ENCODE measurements at places on chromosomes 5 and 9. TPM values are rescaled to one million over a fixed set of nuclear protein-coding genes. Genes with fewer than 3 reads are reported as not detected.

Gene TAF11L11
- total RNA-seq: not detected

Gene ADGRD2
- total RNA-seq: not detected

Gene PCDHB10
- total RNA-seq: not detected

Gene FOXD4L5
- total RNA-seq: 0.10 TPM

Gene WHRN
- 4.6 TPM for total RNA-seq

Gene ERAP2
- total RNA-seq: 47.1 TPM

Gene PCDHGA8
- not detected for total RNA-seq

GRCh38 chr5:23260621-23261020, 246.8 kb upstream of the PRDM9 start:
- no peak for DNase-seq

GRCh38 chr5:120151825-120152224, 312.3 kb upstream of the PRR16 start:
- no peak for DNase-seq

DNA sequence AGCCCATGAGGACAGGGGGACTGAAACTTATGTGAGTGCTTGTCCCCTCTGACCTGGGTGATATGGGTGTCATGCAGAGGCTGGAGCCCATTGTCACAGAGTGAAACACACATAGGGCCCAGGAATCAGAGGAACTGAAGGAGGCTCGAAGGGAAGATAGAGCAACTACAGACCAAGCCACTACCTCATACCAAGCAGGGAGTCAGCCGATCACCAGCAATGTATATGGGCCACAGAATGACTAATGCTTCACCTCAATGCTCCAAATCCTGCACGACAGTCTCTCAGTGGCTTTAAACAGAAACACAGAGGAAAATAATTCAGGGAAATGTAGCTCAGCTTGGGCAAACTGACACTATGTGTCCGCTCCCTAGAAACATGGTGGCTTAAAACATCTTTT, 8.9 kb upstream of the FBXW11 start:
- no peak for DNase-seq

- no peak for DNase-seq
Measured at GRCh38 chr5:133470841-133471240, 141.5 kb downstream of the FSTL4 start.

DNA sequence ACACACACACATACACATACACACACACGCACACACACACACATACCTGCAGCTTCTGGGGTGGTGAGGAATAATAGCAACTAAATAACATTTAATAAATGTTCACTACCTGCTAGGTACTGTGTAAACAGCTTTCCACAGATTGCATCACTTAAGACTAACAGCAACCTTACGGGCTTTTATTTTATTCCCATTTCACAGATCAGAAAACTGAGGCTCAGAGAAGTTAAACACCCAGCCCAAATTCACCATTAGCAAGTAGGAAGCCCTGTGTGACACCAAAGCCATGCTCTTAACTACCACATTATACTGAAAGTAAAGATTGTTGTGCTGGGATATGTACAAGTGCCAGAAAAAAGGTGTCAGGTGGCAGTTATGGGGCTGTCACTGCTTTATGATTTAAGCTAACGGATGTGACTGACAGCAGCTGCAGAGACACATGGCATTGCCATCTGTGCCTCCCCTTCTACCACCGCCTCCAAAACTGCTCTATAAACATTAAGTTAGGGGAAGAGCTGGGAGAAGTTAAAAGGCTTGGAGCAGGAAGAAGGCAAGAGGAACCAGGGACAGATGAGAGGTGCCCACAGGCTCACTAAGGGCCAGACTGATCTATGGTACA, 13.6 kb downstream of the MTMR12 start:
- no peak for DNase-seq

- no peak for DNase-seq
Measured at GRCh38 chr9:1198085-1198484, 147.9 kb downstream of the DMRT2 start.

GRCh38 chr5:1463326-1464095, 18.3 kb upstream of the SLC6A3 start:
- DNase-seq: no peak

DNA sequence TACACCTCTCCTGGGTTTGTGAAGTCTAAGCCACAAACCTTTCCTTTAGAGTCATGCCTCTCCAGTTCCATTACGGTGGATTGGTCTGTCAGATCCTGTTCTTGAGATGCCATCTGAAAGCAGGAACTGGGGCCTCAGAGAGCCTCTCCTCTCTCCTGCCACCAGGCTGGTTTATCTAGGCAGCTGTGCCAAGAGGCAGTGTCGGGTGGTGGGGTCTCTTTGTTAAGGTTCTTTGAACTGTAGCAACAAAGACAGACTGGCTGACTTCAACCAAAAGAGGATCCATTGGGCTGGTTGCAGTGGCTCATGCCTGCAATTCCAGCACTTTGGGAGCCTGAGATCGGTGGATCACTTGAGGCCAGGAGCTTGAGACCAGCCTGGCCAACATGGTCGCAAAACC, 66.0 kb upstream of the ANGPTL2 start:
- DNase-seq: no peak

GRCh38 chr5:1185629-1186350, 15.6 kb upstream of the SLC6A19 start:
- DNase-seq: no peak

- DNase-seq: no peak
Measured at GRCh38 chr9:20623748-20624124, 1.4 kb upstream of the MLLT3 start.

- no peak for DNase-seq
Measured at GRCh38 chr5:10712574-10713366, 48.3 kb downstream of the DAP start.

- DNase-seq: no peak
Measured at GRCh38 chr9:18126831-18127498, 347.0 kb upstream of the ADAMTSL1 start.

GRCh38 chr5:156435101-156435500, 108.1 kb downstream of the SGCD start:
- DNase-seq: no peak

DNA sequence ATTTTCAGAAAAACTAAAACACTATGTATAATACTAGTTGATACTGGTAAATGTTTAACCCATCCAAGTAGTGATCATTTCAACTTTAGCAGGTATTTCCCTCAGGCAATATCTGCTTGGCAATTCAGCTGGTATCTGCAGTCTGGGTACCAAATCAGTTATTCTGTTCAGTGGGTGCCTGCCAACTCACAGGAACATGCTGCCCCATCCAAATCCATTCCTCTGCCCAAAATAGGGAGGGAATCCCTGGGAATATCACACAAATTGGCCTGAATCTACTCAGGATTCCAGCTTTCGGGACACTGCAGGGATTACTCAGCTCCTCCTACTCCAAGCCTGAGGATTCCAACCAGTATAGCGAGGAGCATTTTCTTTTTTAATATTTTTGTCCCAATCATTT, 61.7 kb upstream of the PDE4D start:
- no peak for DNase-seq

GRCh38 chr5:14185326-14186058, 42.4 kb downstream of the TRIO start:
- no peak for DNase-seq

DNA sequence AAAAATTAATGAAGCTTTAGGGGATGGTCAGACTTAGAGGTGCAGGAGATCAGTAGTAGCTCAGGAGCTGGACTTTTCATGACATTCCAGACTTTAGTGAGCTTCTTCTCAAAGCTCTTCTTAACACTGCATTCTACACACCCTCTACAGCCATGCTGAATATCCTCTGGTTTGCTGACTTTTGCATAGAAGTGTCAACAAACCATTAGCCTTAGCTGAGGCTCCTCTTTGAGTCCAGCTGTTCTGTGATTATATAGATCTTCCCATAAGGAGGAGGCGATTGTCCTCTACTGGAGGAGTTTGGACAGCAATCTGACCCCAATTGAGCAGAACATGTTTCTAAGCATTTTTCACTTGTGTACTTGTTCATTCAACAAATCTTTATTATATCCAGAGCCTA, 75.0 kb upstream of the RUSC2 start:
- DNase-seq: no peak

- no peak for DNase-seq
Measured at GRCh38 chr5:123827811-123828210, 315.8 kb downstream of the CSNK1G3 start.

Measured in activated naive CD8-positive, alpha-beta T cell treated with anti-CD3 and anti-CD28 coated beads for 36 hours (primary cell).